ENCODE measurements at places on chromosomes 13 and 19.
A peak's percentile ranks its signal among the peaks of the same experiment; 100 is the strongest.

GRCh38 chr19:4319067-4319718, 14.8 kb downstream of the FSD1 start:
- no peak for DNase-seq

DNA sequence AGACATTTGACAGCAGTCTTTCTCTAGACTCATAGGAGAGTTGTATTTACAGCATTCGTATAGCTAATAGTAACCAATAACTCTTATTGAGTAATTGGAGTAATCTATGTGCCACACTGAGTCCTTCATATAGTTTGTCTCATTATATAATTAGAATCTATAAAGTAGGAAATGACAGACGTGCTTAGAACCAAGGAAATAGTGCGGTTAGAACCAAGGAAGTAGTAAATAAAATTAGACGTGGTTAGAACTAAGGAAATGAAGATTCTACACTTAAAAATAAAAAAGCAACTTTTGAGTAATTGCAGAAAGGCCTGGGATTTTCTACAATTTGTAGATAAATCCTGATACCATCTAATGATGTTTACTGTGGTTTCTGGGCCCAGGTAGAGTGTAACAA, 107.8 kb upstream of the TNFSF11 start:
- DNase-seq: no peak

GRCh38 chr19:2244486-2244885, 4.6 kb upstream of the AMH start:
- DNase-seq: no peak

DNA sequence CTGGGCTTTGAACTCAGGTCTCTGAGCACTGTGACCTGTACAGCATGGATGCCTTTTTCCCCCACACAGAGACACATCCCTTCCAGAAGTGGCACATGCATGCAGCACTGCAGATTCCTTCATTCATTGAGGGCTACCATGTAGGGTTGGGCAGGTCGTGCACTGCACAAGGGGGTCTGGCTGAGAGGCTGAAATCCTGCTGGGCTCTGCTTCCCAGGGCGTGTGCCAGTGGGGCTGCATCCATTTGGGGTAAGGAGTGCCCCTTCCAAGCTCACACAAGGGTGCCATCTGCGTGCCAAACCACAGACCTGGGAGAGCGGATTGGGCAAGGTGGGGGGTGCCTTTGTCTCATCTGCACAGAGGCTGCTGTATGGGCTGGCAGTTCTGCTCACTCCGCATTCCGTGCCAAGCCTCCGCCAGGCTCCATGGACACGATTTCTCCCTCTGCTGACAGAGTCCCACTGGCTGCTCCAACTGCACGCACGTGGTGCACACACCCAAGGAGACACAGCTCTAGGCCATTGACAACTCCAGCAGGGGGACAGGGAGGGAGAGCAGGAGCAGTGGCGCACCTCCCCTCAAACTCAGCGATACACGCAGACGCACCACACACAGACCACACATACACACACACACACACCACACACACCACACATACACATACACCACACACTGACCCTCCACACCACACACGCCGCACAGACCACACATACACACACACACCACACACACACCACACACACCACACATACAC, 4.5 kb upstream of the SHISA7 start:
- DNase-seq: no peak

DNA sequence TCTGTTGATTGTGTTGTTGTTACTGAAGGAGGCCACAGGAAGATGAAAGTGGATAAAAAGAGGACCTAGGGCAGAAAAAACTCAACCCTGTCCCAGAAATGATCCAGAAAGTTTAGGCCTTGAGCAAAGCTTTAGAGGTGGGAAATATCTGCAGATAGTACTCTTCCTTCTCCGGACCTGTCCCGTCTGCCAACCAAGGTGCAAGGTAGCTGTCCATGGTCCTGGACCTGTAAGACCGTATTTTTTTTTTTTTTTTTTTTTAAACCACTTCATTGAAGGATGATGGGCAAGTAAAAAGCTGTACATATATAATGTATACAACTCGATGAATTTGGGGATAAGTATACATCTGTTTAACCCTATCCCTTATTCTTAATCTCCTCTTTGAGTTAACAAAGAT, 225.9 kb downstream of the OLFM4 start:
- DNase-seq: no peak

- DNase-seq: no peak
Observed at GRCh38 chr19:19538785-19539166, 711 bp downstream of the CILP2 start.

GRCh38 chr13:98782654-98783053, 30.2 kb upstream of the SLC15A1 start:
- DNase-seq: no peak

- DNase-seq: no peak
Observed at GRCh38 chr19:29342721-29343120, 129.8 kb upstream of the UQCRFS1 start.

DNA sequence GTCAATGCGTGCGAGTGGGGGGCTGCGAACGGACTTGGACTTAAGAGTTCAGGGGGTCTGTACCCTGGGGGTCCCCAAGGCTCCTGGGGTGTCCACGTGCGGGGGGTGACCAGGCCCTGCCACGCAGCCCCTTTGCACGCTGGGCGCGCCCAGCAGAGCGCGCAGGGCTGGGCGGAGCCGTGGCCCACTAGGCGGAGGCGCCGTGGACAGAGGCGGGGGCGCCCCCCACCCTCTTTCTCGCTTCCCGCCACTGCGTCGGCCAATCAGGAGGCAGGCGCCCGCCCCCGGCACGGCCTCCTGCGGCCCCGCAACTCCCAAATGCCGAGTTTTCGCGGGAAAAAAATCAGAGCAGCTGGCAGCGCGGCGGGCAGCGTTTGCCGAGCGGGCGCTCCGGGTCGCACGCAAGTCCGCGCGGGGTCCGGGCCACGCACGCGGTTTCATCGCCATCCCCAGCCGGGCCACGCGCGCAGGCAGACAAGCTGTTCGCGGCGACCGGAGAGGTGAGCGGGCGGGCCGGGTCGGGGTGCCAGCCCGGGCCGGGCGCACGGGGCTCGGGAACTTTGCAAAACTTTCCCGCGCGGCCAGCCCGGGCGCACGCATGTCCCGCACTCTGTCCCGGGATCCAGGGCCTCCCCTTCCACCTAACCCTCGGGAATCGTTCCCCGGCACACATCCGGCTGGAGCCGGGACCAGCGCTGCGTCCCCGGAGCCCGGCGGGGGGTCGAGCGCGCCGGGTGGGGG, at the start of gene UHRF1:
UHRF1 (plus strand) TSS at position 346 of the 741 bp plus-strand sequence. CDS start 1,385 bp downstream, outside the sequence.
- DNase-seq: no peak

DNA sequence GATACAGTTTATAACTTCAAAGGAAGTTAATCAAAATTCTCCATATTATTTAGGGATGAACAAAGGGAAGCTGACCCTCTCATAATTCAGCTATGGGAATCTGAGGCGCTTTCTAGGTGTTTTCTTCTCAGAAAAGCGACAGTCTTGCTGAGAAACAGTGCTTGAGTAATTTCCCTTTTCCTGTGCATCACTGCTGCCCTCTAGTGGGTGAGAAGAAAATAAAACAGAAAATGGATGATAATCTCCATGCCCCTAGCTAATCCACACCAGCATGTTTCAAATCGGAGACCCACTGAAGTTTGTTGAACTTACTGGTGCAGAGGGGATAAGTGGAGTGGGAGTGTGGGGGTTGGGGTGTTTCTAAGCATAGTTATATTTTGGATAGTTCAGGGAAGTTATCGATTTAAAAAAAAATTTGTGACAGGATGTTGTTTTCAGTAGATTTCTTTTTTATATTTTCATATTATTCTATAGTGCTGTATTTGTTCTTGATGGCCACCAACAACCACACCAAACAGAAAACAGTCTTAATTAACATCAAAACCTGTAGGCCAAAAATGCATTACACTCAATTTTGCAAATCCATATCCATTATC, 21.4 kb downstream of the LCP1 start:
- peak; percentile 40 for DNase-seq
